ENCODE measurements at places on chromosomes 5 and 9. TPM values are rescaled to one million over a fixed set of nuclear protein-coding genes. Genes with fewer than 3 reads are reported as not detected.

The FUT7 gene
- total RNA-seq, result not detected

The NMUR2 gene
- total RNA-seq, result not detected

The UBLCP1 gene
- 45.0 TPM for total RNA-seq

The FOXD4 gene
- total RNA-seq, result 0.31 TPM

The FBP1 gene
- 2.5 TPM for total RNA-seq

The SPATA31D4 gene
- total RNA-seq, result not detected

The PTAR1 gene
- total RNA-seq, result 219 TPM

The FAM151B gene
- total RNA-seq, result not detected

The PCDH12 gene
- total RNA-seq, result 0.12 TPM

The CCNI2 gene
- 0.74 TPM for total RNA-seq

The CAPSL gene
- total RNA-seq, result not detected

The NOXA1 gene
- total RNA-seq, result 0.59 TPM

The ST8SIA4 gene
- 1.3 TPM for total RNA-seq

The EPB41L4A gene
- total RNA-seq, result 6.0 TPM

The FYB1 gene
- total RNA-seq, result not detected

The LHX3 gene
- total RNA-seq, result not detected

The INPP5E gene
- 10.9 TPM for total RNA-seq

The ELAVL2 gene
- 42.4 TPM for total RNA-seq
